ENCODE measurements at places on chromosomes 4 and X.

DNA sequence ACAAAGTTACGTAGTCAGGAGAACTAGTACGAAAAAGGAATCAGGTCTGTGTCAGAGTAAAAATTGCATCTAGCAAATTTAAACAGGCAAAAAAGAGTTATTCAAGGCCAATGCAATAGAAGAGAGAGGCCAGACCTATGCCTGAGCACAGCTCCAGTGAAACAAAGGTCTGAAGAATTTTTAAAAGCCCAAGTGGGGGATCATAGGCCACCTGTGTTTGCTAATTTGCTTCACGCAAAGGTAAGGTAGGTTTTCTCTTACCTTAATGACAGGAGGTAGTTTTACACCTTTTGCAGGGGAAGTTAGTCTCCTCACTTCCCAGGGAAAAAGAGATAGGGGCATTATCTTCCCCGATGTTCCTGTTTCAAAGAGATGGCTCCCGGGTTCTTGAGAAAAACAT lies 448.6 kb upstream of the TECRL start:
- DNase-seq: no peak

GRCh38 chr4:153248641-153249198 lies 44.5 kb downstream of the TRIM2 start:
- DNase-seq: no peak

- DNase-seq: no peak
Observed at GRCh38 chr4:177986236-177986635, 544.0 kb upstream of the AGA start.

DNA sequence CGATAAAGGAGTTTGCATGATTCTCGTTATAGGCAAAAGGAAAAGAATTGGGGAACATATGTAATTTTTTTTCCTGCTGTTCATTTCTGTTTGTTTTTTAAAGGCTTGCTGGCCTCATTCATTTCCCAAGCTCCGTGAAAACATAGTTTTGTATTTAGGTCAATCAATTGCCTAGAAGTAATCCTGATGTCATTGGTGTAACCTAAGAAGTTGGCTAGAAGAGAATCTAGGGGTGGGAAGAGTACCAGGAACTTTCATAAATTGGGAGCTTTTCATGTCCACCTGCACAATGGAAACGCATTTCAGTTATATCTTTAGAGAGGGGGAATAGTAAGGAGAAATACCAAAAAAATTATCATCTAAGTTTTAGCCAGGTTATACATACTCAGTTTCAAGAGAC lies 3.8 kb downstream of the RAPGEF2 start:
- DNase-seq: no peak

DNA sequence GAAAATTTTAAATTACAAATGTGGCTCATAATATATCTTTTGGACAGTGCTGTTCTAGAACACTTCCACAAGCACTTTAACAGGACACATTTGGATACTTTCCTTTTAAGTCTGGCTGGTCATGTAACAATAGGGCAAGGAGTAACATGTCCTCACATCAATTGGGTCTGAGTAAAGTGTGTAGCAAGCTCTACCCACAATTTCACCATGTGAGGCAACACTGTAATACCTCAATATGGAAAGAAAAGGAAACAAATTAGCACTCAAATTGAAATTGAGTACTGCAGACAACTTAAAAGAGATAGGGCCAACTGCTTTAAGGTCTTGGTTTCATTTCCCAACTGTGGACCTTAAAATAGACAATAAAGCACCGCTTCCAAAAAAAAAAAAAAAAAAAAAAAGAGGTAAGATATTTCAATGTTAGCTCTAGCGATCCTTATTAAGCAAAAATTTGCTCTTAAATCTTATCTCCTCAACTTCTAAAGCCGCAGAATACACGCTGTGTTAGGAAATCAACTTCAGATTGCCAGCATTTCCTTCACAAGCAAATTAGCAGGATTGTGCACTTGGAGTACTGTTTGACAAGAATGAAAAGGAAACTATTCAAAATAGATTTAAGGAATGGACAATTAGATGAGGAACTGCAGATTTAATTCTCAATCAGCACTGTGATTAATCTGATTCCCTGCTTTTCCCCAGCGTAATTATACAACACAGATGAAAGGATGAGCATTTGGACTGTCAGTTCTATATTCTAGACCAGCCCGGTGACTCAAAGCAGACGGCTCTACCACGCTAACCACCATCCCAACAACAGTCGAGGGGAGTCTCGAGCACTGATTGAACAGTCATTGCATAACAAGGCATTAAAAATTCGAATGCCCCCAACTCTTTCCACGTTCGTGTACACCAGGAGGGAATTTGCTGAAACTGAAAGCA lies 1.6 kb downstream of the CASK start:
- DNase-seq: no peak

DNA sequence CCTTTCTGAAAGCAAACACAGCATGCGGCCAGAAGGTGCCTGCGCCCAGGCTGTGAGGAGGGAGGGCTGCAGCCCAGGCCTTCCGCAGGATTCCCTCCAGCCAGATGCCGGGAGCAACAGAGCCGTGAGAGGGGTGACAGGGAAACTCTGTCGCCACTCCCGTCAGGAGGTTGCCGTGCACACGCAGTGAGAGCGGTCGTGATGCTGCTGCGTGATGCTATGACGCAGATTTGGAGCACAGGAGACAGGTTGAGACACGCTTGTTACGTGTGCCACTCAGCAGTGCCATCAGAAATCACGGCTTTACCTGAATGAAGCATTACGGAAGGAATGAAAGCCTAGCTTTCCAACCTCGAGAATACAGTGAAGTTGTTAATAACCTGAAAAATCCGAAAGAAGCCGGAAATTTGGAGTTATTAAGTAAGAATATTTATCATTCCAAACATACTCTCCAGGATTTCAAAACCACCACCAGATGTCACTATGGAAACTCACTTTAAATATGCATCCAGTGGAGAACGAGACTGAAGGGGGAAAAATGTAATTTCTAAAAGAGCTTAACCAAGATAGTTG lies 54.4 kb downstream of the FAT1 start:
- no peak for DNase-seq

- no peak for DNase-seq
Observed at GRCh38 chrX:39427906-39428305, 626.6 kb downstream of the MID1IP1 start.

GRCh38 chr4:68658672-68659071 lies 11.8 kb downstream of the UGT2B15 start:
- no peak for DNase-seq

DNA sequence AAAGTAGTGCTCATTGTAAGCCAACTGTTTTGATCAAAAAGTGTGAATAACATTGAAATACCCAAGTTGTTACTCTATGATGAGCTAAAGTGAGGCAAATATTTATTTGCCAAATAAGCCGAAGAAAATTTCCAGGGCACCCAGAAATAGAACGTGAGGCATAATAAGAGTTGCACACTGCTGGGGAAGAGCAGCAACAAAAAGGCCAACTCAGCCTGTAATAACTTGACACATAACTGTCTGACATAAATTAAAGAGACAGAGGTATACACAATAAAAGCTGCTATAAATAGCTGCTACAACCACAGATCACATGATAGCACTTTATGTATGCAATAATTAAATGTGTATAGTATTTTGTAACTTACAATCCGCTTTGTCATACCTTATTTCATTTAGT lies 2.0 kb upstream of the ABCB7 start:
- DNase-seq: no peak

GRCh38 chr4:188975271-188975670 lies 836.0 kb downstream of the TRIML1 start:
- DNase-seq: no peak

- DNase-seq: no peak
Observed at GRCh38 chr4:152171556-152171955, 364.3 kb downstream of the FBXW7 start.

DNA sequence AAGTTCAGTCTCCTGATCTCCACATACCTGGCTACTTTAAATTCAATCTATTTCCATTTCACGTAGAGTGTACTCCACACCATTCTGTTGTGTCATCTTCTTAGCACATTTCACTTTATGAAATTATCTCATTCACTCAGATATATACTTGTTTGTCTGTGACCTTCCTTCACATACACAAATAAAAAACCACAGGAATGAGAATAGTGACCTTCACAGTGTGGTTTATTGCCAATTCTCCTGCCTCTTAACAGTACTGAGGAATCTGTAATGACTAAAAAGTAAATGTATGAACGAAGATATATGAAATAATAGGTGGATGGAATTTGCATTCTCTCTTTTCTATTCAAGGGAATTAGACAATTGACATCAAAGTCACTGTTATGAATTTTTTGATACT lies 183.9 kb upstream of the PCDH7 start:
- no peak for DNase-seq

- no peak for DNase-seq
Observed at GRCh38 chr4:4734425-4734824, 125.0 kb upstream of the MSX1 start.

GRCh38 chrX:40996886-40997530 lies 88.2 kb upstream of the USP9X start:
- no peak for DNase-seq

DNA sequence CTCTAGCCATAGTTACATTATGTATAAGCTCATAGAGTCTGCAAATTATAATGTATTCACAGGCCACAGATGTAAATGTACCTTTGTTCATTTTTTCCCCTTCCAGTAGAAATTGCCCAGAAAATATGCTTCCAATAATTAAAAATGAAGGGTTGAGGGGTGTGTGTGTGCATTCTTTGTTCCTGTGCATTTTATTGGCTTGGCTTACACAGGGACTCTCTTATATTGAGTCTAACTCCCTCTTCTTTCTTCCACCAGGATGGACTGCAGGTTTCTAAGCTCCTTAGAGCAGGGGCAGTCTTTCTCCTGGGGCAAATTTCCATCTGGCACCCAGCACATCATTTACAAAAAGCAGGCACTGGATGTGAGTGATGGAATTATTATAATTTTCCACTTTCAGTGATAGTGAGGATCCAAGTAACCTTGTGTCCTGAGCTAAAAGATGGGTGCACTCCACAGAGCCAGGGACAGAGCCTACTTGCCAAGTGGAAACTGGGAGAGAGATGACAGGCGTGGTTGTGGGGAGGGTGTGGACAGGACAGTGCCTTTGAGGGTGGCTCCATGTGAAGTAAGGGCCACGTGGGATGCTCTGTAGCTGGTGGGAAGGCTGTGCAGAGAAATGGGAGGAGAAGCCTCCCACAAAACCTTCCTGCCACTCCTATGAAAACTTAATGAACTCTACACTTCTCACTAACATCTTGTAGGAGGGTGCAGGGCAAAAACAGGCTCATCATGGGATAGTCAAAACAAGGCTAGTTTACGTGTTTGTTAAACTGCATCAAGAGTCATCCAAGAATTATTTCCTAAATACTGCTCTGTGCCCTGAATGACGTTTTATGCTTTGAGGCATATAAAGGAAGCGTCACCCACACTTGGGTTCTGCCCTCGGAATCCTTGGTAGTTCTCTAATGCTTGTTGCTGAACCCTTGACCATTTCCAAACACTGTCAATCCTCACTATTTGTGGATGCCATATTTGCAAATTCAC lies 16.0 kb downstream of the IGFBP7 start:
- DNase-seq: no peak

DNA sequence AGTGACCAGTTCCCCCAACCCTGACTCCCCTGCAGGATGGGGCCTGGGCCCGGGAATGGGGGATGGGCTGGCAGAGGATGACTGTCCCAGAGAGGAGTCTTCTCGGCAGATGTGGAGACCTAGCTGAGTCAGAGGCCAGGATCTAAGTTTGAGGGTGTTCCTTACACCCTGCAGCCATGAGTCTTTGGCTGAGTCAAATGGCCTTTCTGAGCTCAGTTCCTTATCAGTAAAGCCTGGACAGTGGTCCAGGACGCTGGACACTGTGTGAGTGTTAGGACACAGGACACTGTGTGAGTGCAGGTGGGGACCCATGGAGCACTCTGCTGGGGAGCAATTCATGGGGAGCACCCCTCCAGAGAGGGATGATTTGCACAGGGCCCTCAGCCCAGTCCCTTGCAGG lies 5.0 kb downstream of the IL9R start:
- no peak for DNase-seq

DNA sequence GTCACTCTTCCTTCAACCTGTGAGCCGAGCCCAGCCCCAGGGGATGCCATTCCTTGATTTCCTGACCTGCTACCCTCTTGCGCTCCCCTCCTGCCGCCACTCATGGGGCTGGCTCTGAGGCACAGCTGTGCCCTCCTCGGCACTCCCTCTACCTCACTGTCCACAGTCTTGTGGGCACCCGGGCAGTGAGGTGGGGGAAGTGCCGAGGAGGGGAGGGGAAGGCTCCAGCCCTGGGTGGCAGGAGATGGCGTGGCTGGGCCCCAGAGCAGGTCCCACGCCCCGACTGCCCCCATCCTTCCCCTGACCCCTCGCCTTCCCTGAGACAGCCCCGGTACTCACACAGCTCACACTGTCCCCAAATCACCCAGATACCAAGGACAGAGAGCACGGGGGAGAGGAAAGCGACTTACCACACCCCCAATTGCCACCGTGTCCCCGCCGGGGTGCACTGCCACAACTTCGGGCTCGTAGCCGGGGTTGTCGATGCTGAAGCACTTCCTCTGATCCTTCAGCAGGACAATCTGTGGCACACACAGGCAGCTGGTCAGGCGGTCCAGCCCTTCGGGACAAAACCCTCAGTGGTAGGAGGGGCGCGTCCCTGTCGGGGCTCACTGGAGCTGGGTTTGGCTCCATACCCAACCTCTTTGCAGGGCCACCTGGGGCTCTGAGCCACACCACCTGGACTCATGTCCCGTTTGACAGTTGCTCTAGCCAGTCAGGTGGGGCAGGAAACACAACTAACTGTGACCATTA lies 37.9 kb downstream of the WDR1 start:
- peak; percentile 57 for DNase-seq

DNA sequence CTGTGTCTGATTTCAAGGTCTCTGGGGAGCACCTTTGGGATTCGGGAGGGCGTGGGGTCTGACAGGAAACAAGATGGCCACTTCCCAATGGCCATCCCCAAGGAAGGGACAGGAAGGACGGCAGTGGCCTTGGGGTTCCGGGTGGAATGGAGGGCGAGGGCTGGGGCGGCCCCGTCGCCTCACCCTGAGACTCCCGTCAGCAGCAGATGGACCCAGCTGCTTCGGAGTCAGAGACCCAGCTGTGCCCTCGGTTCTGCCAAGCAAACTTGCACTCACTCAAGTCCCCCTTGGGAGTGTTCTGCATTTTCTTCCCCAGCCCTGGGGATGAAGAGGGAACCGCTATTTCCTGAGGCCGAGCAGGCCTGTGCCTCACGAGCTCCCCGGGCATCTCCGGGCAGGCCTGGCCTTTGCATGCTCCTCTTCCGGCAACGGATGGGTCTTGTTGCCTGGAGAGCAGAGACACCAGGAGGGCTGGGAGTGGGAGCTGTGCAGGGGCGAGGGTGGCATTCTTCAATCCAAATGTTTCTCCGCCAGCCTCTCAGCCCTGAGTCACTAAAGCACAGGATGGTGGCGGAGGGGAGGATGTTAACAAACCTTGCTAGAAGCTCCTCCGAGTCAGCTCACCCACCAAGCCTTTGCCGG lies 6.8 kb upstream of the DUSP9 start:
- no peak for DNase-seq
